ENCODE measurements at places on chromosomes 12 and 14. TPM values are rescaled to one million over a fixed set of nuclear protein-coding genes. Genes with fewer than 3 reads are reported as not detected.
A peak's percentile ranks its signal among the peaks of the same experiment; 100 is the strongest.

The KIF5A gene
- 0.72 TPM for total RNA-seq

The FBLN5 gene
- 56.8 TPM for total RNA-seq

The FRMD6 gene
- total RNA-seq, result 257 TPM

The NDUFA12 gene
- total RNA-seq, result 16.9 TPM

The SERPINA9 gene
- not detected for total RNA-seq

The DLK1 gene
- 0.09 TPM for total RNA-seq

The CLEC2A gene
- total RNA-seq, result not detected

The MYF5 gene
- total RNA-seq, result not detected

The LBHD2 gene
- not detected for total RNA-seq

DNA sequence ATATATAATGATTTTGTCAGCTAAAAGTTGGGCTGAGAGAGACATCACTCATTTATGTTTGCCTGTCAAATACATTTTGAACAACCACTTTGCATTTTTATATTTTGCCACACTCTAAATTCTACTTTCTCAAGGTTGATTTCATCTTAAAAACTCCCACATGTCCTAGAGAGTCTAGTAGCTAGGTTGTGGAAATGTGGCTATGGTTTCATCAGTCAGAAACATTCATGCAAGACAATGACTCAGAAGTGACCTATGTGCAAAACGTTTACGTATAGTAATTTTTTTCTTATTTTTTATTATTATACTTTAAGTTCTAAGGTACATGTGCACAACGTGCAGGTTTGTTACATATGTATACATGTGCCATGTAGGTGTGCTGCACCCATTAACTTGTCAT is 27.4 kb upstream of the PRKD1 start:
- no peak for DNase-seq

DNA sequence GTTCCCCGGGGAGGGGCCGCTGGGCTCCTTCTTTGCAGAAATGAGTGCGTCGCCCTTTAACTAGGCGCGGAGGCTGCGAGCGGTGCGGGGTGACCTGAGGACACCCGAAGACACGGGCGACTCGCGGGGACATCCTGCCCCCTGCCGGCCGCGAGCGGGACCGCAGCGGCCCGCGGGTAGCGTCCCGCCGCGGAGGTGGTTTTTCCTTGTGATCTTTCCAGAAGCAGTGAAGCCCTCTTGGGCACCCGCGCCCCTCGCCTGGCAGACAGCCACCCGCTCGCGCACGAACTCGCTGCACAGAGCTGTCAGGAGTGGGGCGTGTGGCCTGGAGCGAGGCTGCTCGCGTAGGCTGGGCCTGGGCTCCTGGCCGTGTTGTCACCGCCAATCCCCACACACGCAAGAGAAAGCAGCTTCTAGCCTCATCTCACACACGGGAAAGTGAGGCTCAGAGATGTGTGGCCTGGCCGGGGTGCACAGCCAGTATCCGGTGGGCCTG is 67.2 kb downstream of the DIO3 start:
- peak; percentile 61 for DNase-seq

GRCh38 chr12:110741341-110742095 is 1.2 kb downstream of the PPP1CC start:
- peak; percentile 40 for DNase-seq

GRCh38 chr14:55410876-55411275 is 754 bp downstream of the ATG14 start:
- DNase-seq, result no peak

DNA sequence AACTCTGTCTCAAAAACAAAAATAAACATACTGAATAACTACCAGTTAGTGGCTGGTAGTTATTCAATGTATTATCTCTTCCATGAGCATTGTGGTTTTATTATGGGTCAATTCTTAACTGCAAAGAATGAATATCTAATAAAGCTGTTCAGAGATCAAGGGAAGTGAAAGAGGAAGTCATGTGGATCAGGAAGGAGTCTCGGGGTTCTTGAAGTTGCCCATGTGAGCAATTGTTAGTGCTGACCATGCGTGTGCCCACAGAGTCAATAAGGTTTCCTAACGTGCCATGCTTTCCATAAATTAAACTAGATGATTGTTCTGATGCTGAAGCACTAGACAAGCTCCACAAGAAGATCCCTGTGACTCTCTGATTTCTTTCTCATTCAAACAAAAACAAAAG is 136.5 kb upstream of the CPSF6 start:
- DNase-seq, result no peak

GRCh38 chr14:88986146-88986841 is 161.8 kb downstream of the TTC8 start:
- DNase-seq, result peak; percentile 69

DNA sequence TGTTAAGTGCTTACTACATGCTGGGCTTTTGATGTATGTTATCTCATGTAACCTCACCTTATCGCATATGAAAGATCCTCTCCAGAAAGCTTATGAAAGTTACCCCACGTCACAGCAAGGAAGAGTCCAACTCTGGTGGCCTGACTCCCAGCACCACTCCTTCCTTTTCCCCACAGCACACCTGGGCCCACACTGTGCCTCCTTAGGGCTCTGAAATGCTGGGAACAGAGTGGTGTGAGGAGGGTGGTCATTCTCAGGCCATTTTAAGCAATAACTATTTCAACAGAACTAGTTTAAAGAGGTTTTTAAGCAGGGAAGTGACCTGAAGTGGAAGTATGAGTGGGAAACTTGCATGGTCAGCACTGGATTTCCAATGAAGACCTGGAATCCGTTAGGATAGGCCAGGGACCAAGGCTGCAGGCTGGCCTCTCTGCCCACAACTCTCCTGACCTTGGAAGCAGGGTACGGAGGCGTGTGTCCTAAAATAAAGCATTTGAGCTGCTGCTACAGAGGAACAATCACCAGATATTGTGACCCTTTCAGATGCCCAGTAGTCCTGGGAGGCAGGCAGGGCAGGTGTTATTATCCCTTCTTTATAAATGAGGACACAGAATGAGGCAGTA is 67.2 kb upstream of the TMEM263 start:
- no peak for DNase-seq

Data from fibroblast of the aortic adventitia (primary cell).